ENCODE measurements at places on chromosomes 16 and 17.
A peak's percentile ranks its signal among the peaks of the same experiment; 100 is the strongest.

DNA sequence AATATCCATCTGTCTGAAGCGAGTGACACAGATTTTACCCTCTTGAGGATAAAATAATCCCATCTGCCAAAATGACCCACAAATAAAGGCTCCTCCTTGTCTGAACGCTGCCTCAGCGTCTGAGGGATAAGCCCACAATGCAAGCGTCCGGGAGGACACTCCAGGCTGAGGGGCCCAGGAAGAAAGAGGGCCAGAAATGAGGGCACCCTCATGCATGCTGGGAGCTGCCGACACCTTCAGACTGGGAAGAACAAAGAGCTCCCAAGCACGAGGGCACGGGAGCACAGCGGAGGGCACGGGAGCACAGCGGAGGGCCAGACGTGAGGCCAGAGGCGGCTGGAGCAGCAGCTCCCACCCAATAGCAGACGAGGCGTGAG is 126.9 kb downstream of the ZNF778 start:
- no peak for DNase-seq

- no peak for DNase-seq
These were observed 62.8 kb upstream of the B4GALNT2 start for GRCh38 chr17:49069585-49070273.

DNA sequence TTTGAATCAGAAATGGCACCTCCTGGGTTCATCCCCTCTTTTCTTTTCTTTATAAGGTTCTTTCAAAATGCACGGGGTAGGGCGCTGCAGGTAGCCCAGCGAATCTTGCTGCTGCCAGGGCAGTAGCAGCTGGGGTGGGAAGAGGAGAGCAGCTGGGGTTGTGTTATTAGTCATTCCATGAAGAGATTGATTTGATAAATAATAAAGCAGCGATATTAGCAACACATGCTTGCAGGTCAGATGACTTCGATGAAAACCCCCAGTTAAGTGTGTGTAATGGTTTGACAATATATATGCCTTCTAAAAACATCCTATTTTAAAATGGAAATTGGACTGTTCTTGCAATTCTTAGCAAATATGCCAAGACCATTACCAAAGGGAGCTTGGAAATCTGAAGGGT is 200.7 kb downstream of the CCDC182 start:
- no peak for DNase-seq

DNA sequence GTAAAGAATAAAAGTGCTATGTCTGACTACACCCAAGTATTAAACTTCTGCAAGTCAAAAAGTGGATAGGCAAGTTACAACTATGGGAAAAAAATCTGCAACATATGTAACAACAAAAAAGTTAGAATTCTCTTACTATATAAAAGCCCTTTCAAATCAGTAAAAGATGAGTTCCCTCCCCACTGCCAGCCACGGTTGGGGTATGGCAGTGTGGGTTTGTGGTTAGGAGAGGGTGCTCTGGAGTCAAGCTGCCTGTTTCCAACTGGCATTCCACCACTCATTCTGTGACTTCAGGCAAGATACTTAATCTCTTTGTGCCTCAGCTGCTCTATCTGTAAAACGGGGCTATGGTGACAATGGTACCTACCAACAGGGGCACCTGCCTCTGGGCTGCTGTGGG is 26.6 kb upstream of the MFSD6L start:
- no peak for DNase-seq

DNA sequence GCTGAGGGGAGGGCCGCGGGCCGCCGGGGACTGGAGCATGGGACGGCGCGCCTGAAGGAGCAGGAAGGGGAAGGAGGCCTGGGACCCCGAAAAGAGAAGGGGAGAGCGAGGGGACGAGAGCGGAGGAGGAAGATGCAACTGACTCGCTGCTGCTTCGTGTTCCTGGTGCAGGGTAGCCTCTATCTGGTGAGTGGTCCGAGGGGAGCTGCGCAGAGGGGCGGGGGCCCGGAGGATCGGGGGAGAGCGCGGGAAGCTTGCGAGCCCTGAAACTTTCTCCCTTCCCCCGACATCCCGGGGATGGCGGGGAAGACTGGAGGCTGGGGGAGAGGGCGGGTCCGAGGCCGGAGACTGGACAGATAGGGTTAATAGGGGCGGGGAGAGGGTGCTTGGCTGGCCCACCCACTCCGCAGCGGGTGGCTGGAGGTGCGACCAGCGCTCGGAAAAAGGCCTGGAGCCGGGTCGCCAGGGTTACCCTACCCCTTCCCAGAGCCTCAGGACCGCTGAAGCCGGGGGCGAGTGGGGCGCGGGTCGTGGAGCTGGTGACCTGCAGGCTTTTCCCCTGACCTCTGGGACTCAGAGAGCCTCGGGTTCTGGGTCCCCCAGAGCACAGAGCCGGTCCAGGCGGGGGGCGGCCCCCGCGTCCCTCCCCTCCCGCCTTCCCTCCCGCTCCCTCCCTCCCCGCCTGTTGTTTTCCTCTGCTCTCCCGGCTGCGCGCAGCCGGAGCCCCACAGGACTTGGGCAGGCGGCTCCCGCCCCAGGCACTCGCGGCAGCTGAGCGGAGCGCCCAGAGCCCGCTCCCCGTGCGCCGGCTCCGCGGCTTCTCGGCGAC is 631 bp downstream of the NXPH3 start:
- DNase-seq, result peak; percentile 53

- DNase-seq, result no peak
These were observed 86.3 kb downstream of the NLK start for GRCh38 chr17:28128779-28129178.

DNA sequence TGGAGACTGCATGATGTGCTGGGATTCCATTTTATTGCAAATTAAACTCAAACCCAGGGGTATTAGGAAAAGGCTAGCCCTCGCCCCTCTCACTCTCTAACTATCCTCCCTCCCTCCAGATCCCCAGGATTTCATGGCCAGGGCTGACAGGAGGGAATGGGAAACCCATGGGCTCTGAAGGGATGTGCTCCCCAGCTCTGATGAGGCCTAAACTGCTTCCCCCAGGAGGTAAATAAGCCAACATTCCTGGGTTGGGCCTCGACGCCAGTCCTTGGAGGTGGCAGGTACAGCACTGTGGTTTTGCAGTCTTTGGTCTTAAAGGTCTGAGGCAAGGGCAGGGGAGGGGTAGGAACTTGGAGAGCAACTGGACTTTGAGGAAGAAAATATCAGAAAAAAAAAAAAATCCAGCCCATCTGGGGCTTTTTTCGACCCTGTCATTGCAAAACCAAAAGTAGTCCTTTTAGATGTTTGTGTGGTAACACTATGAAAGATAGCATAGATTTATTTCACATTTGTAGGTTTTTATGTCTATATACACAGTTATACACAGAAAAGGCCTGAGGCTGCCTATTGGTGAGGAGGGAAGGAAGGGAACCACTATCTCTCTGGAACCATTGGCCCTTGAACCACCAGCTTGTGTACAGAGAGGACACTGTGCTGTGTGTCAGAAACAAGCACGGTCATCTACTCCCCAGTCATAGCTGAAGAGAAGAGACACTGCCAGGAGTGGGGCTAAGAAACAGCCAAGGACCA is 12.0 kb downstream of the C17orf113 start:
- DNase-seq, result no peak

- no peak for DNase-seq
These were observed 345.1 kb upstream of the PSMD7 start for GRCh38 chr16:73951481-73951880.

- DNase-seq, result no peak
These were observed 211.4 kb downstream of the BCAS3 start for GRCh38 chr17:60888812-60889709.

Measured in NCI-H2081 (cell line).